Stimulated activated CD8-positive, alpha-beta memory T cell treated with anti-CD3 and anti-CD28 coated beads, Interleukin-7, amount 100 ng/mL, for 1 hour (primary cell): ENCODE measurements at places on chromosomes 13 and 19.

DNA sequence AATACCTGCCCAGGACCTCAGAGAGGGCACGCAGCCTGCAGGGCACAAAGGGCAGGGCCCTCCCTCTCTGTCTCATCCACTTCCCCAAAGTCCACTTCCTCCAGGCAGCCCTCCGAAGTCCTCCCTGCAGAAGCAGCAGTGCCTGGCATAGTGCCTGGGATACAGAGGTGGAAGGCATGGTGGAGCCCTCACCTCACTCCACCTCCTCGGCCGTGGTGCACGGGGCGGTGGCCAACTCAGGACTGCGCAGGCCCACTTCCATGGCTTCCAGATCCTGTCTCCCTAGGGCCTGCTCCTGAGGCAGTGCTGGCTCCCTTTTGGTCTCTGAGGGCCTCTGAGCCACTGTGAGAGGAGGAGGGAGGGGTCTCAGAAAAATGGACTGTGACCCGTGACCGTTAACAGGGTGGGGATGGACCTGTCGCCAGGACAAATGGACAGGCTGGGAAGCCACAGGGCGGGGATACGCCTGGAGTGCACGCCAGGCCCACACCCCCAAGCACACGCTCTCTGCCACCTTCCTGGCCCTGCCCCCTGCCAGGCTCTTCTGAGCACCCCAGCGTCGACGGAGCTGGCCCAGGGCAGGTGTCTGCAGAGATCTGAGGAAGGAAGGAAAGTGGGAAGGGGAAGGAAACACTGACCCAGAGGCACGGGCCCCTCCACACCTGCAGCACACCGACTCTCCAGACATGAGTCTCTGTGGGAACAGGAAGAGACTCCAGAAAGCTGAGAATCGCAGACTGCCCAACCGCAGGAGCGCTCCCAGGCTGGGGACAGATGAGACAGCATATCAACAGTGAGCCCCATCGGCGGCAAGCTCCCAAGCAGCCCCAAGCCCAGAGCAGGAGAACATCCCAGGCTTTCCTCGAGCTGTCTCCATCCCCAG lies 8.4 kb downstream of the REXO1 start:
- no peak for DNase-seq

DNA sequence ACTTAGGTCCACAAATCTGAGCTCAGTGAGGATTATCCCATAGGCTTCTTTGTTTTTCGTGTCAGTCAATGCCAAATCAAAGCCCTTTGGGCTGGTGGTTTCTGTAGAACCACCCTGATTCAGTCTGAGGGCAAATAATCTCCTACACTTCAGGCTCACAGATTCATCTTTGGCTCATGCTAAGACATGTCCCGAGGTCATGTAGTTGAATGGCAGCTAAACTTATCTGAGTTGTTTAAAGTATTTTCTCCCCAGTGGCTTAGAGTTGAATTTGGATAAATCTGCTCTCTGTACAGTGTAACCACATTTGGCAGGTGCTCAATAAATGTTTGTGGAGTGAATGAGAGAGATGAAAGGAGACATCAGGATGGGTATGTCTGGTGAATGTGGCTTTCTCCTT lies 13.1 kb upstream of the SLC25A42 start:
- DNase-seq, result no peak

DNA sequence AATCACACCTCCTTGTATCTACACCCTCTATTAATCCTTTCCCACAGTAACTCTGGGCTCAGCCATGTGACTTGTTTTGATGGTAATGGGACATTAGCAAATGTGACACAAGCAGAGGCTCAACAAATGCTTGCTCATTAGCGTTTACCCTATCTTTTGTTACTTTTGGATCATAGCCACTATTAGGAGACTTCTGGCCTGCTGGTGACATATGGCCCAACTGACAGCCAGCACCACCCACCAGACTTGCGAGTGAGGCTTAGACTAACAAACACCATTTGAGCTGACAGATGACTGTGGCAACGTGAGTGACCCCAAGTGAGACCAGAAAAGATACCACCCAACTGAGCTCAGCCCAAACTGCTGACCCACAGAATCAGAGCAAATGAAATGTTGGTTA lies 154.1 kb downstream of the OLFM4 start:
- no peak for DNase-seq

- peak; percentile 29 for DNase-seq
Measured at GRCh38 chr13:40776681-40777165, 5.7 kb upstream of the MRPS31 start.

- DNase-seq, result no peak
Measured at GRCh38 chr19:28531979-28532378, 681.0 kb downstream of the UQCRFS1 start.

DNA sequence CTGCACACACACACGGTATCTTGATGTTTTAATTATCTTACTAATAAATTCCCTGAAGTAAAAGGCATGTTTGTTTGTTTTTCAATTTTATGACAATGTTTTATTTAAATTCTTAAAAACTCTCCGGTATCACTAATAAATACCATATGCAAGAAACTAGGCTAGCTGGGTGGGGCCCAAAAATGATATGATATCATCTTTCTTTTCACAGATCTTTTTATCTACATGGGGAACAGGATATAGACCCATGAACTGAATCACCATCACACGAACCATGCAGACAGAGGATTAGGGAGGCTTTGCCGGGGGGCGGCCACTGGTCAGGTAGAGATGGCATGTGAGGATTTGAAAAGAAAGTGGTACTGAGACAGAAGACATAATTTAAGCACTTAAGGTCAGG lies 266.4 kb downstream of the ENOX1 start:
- DNase-seq, result no peak

GRCh38 chr19:55990831-55991230 lies 4.3 kb downstream of the NLRP5 start:
- no peak for DNase-seq

DNA sequence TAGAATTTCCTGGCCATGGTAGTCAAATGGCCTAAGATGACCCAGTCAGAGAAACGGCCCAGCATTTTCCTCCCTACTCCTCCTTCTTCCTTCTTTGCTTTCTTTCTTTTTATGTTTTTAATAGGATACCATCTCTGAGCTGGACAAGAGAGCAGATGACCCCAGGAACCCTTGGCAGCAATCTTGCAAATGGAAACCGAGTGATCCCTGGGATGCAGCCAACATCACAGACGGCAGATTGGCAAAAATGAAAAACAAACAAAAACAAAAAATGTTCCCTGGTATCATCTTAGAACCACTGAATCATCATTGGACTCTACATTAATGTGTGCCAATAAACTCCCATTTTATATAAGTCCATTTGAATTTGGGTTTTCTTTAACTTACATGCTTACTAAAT lies 424.4 kb downstream of the FGF14 start:
- no peak for DNase-seq

- no peak for DNase-seq
Measured at GRCh38 chr13:99197117-99197651, 3.5 kb upstream of the UBAC2 start.

DNA sequence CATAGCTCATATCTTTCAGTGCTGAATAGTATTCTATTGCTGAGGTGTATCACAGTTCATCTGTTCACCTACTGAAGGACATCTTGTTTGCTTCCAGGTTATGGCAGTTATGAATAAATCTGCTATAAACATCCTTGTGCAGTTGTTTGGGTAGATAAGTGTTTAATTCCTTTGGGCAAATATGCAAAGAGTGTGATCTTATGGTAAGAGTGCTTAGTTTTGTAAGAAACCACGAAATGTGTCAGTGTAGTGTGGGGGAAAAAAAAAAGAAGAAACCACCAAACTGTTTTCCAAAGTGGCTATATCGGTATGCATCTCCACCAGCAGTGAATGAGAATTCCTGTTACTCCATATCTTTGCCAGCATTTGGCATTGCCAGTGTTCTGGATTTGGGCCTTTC lies 93.3 kb downstream of the PIBF1 start:
- DNase-seq, result no peak

- no peak for DNase-seq
Measured at GRCh38 chr19:2923510-2923909, 21.3 kb downstream of the ZNF77 start.

GRCh38 chr13:45564133-45564776 lies 51.3 kb downstream of the ERICH6B start:
- DNase-seq, result no peak

DNA sequence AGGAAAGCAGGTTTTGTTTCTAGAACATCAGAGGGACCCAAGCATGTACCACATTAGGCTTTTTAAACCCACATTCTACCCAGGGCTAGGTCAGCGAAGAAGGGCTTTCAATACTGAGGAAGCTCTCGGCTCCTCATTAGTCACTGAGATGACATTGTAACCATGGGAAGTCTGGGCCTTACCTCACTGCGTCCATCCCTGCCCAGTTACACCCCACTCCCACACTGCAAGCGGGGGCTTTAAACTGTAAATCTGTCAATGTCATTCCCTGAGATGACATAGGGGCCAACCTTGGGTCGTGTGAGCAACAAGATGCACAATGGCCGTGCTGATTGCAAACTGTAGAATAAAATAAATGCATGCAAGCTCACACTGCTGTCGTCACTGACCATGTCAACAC lies 21.7 kb upstream of the TFDP1 start:
- no peak for DNase-seq

DNA sequence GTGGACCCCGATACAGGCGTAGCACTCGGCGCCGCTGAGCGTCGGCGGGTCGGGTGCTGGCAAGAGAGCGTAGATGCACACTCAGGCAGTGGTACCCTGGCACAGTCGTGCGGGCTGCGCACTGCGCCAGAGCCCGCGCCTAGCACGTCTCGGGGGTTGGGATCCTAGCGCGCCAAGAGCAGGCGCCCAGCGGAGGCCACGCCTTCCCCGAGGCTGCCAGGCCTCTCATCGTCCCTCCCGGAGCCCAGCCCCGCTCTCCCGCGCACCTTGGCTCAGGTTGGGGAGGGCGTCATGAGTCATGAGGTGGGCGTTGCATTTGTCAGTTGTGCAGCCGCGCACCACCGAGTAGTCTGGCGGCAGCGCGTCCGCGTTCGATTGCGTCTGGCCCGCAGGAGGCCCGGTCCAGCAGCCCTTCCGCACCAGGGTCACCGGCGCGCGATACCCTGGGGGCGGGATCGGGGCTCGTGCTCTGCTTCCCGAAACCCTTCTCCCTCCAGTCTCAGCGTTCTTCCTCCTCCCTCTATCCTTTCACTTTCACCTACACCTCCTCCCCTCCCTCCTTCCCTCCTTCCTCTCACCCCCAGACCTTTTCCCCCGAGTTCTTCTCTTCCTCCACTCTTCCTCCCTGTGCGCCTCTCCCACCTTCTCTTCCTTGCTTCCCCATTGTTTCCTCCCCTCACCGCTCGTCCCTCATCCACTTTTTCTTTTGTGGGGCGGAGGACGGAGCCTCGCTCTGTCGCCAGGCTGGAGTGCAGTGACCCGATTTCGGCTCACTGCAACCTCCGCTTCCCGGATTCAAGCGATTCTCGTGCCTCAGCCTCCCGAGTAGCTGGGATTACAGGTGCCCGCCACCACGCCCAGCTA lies 3.5 kb downstream of the LYPD5 start:
- peak; percentile 19 for DNase-seq

DNA sequence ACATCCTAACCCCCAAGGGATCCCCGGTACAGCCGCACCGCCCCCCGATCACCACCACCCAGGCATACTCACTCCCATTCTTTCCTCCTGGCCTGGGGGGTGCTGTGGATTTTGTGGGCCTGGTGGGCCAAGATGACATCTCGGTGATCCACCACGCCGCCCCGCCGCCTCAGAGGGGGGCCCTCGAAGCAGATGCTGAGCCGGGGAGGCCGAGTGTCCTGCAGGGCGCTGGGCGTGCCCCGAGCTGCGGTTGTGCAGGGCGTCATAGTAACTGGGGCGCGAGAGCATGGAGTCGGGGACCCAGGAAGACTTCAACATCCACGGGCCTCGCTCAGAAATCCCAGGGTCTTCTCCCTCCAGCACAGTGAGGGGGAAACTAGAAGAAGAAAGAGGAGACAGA lies 93.4 kb upstream of the CACNA1A start:
- DNase-seq, result no peak

DNA sequence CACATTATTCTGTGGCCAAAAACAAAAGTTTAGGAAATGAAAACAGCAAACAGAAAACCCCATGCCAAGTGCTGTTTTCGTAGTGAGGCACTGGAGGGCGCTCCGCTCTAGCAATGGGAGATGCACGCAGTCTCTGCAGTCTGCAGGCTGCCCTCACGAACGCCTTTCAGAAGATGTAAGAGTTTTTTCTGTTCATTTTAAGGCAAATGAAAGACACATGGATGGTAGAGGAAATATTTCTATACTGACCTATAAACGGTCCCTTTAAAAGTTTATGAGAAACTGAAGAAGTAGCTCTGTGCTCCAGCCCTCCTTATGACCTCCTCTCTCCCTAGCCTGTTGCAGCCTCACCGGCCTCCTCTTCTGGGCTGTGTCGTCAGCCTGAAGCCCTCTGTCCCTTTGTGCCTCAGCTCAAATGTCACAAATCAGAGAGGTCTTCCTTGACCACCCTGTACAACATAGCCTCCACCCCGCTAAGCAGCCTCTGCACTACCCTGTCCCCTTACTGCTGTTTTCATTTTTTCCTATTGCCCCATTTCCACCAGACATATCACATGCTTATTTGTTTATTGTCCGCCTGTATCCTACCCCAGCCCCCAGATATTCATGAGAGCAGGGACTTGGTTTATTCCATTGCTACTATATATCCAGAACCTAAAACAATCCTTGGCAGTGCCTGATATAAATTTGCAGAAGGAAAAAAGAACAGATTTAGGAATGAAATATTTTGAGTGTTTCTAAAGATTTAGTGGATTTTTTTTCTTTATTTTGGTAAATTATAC lies 116.4 kb downstream of the TM9SF2 start:
- DNase-seq, result no peak

- DNase-seq, result no peak
Measured at GRCh38 chr19:50794876-50795663, 4.9 kb downstream of the ACP4 start.

GRCh38 chr19:2315818-2316353 lies 7.9 kb upstream of the LINGO3 start:
- DNase-seq, result no peak

GRCh38 chr19:11023710-11024109 lies 62.9 kb downstream of the SMARCA4 start:
- DNase-seq, result no peak

- no peak for DNase-seq
Measured at GRCh38 chr19:31668921-31669320, 319.7 kb upstream of the TSHZ3 start.

DNA sequence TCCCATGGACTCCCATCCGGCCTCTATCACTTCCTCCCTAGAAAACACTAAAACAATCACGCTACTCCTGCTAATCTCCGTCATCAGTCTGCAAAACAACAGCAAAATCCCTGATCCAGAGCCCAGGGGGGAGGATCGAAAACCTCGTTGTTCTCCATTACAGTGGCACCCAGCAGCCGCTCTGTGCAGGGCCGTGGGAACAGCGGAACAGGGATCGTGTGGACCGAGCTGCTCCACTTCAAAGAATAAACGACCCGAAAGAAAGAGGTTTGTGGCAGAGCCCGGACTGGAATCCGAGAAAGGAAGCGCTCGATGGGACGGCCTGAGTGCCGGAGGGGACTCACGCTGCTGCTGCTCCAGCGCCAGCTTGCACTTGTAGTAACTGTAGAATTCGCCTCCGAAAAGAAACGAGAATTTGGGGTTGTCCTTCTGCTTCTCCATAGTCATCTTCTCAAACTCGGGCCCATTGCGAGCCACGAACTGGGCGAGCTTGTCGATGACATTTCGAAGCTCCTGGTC lies 652 bp downstream of the CHERP start:
- no peak for DNase-seq
